ENCODE measurements at places on chromosomes 11 and 22.

DNA sequence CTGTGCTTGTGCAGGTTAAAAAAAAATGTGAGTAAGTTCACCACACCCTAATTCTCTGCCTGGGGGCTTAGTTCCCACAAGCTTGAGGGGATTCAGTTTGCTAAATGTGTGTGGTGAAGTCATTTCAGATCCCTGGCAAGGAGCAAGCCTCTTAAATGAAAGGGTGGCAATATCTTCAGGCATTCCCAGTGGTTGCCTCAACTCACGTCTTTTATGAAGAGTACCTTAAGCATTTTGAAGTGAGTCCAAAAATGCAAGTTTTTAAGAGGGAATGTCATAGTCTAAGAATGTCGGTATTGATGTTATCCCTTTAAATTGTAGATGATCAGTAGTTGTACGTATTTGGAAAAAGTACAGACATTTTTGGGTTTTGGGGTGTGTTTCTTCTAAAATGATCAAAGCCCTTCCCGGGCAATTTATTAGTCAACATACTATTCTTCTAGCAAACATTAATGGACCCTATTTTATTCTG lies 4.9 kb downstream of the TCP11L1 start:
- no peak for DNase-seq

DNA sequence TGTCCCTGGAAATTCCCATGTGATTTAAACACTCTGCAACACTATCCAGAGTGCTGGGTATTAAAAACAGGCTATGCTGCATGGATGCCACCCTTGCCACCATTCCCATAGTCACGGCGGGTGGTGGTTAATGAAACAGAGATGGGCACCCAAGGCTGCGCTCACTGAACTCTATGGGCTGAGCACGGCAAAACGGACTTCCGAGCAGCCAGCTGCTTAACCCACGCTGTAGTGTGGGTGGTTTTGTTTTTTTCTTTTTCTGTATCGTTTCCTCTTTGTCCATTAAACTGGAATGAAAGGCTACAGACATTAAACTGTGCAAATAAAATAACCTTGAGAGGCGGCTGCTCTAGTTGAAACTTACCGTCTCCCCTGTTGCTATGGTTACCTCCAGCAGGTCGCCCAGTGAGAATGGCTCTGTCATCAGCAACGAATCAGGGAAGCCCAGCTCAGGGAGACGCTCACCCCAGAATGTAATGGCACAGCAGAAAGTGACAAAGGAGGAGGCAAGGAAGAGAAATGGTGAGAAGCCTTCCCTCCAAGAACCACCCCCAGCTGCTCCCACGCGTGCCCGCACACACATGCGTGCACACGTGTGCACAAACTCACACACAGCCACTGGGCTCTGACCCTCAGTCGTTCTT lies 102.1 kb downstream of the C11orf91 start:
- DNase-seq = no peak

GRCh38 chr11:11588891-11589290 lies 32.9 kb downstream of the GALNT18 start:
- no peak for DNase-seq

DNA sequence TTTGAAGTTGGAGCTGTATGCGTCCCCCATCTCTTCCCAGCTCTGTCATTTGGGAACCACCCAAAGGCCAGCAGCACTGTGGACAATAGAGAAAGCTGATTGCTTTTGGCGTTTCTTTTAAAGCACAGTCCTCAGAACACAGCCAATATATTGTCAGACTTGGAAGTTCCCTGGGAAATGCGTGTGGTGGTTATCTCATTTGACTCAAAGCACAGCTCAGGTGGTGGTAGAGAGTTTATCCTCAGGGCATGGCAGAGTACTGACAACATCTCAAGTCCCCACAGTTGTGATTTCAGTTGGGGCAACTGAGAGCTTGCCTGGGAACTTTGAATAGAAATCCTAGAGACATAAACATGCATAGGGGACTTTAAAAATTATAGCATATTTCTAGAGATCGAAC lies 601.3 kb downstream of the ETS1 start:
- DNase-seq = no peak

DNA sequence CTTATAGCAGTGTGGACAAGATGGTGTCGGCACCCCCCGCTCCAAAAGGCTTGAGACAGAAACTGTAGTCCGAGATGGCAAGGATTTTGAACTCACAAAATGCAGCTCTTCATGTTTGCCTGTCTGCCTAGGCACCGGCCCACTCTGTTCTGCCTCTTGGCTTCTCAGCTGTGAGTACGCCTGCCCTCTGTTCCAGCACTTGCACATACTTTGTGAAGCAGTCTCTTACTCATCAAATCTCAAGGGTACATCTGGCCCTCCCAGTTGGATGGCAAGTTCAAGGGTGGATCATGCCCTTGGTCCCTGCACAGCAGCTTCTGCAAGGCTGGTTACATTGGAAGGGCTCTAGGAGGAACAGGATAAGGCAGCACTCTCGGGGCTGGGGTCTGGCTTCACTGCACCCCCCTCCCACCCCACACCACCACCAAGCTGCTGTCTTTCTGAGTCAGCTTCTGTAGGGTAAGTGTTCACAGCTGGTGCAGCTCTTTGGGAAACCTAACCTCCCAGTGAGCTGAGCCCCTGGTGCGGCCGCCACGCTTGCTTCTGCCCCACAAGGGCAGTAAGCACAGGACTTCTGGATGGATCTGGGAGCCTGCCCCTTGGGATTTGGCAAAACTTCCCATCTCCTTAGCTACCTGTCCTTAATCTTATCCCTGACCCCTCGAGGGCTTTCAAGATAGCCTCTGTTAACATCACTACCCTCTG lies 37.2 kb downstream of the FAM83F start:
- no peak for DNase-seq

- no peak for DNase-seq
Measured at GRCh38 chr11:26626346-26626745, 54.3 kb upstream of the MUC15 start.

GRCh38 chr11:422249-422656 lies 7.5 kb upstream of the SIGIRR start:
- DNase-seq = no peak

DNA sequence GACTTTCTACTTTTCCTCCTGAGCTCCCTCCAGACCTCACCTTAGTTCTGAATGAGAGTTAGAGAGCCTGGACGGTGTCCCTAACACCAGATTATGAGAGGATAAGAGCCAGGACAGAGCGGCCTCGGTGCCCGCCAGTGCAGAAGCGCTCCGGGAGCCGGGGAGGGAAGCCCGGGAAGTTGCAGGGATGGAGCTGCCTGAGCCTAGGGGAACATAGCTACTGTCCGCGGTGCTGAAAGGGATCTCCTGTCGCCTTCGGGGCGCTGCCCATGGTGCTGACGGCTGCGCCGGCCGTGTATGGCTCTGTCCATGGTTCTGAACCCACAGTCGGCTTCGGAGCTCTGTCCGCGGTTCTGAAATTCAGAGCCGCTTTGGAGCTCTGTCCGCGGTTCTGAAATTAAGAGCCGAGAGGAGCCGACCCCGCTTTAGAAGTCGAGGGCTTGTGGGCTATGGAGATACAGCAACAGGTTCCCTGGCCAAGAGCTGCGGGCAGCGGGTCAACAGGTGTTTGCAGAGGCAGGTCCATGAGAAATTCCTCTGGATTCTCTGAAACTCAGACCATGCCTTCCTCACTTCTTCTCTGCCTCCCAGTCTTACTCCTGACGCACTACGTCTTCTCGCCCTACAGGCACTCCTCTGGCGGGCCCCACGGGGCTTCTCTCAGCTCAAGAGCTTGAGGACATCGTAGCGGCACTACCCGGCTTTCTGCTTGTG lies 814 bp downstream of the NPAS4 start:
- peak; percentile 90 for DNase-seq

DNA sequence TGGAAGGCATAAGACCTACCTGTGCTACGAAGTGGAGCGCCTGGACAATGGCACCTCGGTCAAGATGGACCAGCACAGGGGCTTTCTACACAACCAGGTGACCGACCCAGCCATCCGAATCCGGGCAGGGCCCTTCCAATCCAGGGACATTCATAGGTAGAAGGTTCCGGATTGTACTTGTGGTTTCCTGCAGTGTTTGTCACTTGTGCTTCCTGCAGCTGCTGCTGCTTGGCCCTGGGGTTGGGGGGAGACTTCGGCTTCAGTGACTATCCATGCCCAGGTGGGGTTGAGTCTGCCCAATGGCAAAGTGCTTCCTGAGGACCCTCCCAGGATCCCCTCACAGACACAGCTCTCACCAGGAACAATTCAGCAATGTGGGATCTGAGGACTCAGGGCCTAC lies 2.2 kb downstream of the APOBEC3A start:
- no peak for DNase-seq

DNA sequence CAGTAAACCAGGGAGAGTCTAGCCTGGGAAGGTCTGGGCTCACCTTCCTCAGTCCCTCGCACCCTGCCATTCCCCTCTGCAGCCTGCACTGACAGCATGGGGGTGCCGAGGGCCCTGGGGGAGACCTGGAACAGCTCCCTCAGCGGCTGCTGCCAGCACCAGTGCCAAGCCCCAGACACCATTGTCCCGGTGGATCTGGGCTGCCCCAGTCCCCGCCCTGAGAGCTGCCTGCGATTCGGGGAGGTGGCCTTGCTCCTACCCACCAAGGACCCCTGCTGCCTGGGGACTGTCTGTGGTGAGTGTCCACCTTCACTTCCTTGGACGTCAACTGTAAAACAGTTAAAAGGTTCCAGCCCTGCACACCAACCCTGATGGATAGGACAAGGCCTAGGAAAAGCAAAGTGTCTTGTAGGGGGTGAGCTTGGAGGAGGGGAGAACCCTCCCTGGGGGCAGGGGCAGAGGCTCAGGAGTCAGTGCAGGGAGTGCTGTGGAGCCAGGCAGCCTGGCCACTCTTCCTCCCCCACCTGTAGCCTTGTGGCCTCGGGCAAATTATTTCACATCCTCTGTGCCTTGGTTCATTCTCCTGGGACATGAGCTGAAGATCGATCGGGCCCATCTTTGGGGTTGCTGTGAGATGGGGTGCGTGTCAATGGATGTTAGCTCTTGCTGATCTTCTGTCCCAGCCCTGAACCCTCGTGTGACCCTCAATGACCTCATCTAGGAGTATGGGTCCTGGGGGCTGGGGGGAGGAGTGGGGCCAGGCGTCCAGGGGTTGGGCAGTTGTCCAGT lies 85.2 kb upstream of the MYOD1 start:
- DNase-seq = no peak

DNA sequence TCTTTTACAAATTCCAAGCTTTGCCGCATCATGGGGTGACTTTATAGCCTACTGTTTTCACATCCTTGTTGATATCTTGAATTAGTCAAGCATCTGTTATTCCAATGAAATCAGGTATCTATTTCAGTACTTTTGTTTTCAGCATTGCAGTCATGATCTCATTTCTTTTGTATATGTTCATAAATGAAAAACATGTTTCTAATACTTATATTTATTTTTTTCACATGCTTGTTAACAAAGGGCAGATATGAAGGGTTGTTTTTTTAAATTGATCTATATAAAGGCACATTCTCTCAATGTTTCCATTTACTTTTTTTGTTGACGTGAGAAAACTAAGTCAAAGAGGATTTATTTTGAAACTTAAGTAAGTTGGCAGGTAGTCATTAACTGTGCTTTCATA lies 964.8 kb downstream of the JRKL start:
- DNase-seq = no peak

GRCh38 chr11:69529001-69529400 lies 47.5 kb downstream of the LINC01488 start:
- no peak for DNase-seq

DNA sequence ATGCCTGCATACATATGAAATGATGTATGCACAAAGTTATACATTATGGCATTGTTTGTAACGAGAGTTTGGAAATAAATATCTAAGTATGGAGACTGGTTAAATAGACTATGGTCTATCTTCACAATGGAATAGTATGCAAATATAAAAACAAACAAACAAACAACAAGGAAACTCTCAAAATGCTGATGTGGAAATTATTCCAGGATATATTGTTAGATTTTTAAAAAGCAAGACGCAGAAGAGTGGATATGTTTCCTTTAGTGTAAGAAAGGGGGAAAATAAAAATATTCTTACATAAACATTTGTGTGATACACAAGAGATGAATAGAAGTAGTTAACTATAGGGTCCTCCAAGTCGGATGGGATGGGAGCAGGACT lies 10.8 kb upstream of the CRKL start:
- no peak for DNase-seq

DNA sequence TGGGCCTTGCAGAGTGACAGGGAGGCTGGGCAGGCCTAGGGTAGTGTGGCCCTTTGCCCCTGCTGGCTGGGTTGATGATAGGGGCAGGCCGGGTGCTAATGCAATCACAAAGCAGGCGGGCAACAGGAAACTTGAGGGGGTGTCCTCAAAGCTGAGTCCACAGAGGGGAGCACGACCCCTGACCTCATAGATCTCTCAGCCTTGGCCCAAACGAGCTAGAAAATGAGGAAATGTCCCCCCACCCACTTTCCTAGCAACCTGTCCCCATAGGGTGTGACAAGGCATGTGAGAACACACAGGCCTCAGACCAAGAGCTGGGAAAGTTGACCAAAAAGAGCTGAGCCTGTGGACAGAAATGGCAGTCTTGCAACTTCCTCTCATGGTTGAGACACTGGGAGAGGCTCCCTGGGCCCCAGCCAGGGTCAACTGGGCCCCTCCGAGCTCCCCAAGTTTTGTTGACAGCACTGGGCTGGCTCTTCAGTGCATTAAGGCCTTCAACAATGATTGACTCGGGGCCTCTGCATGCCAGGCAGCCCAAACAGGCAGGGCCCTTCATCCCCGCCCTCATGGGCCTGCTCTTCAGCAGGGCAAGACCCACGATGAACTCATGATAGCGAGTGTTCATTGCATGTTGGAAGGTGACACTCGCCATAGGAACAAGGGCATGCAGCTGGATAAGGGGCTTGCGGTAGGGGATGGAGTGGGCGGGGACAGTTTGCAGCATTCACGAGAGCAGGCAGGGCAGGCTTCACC lies 9.8 kb upstream of the SPI1 start:
- DNase-seq = no peak

DNA sequence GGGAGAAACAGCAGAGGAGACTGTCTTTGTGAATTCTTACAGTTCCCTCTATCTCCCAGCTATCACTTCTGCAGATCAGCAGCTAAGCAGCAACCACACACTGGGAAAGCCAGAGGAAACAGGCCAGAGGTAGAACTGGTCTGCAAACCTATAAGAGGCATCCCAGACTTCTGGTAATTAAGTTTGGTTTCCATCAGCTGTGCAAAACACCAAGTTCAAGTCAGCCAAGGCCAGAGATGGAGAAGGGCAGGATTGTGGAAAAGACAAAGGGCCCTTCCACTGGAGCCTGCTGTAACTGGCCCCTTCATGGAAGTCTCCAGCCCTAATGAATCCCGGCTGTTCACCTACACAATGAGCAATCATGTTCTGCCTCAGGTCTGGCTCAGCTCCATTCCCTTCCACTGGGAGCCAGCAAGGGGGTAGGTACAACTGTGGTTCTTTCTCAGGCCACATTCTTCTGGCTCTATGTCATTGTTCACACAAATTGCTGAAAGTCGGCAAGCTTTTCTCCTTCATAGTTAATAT lies 4.6 kb upstream of the PAMR1 start:
- no peak for DNase-seq

DNA sequence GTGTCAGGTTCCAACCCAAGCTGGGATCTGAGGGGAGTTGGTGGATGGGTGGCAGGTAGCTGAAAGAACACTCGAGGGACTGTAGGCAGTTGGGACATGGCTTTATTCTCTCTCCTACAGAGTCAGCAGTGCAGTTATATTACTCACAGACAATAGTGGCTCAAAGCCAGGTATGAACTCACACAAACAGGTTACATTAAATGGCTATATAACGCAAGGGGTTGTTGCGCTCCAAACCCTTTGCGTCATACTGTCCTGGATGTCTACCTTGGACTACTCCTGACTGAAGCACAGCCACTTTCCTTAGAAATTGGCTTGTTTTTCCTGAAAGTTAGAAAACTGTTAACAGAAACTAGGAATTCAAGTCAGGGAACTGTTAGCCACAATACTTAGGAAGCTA lies 66.4 kb upstream of the OR4B1 start:
- DNase-seq = no peak

GRCh38 chr11:65485920-65486219 lies 13.0 kb upstream of the MALAT1 start:
- DNase-seq = no peak
